ENCODE measurements at places on chromosomes 4 and X. TPM values are rescaled to one million over a fixed set of nuclear protein-coding genes. Genes with fewer than 3 reads are reported as not detected.

The SMIM31 gene
- not detected for total RNA-seq

The SLIT2 gene
- 7.7 TPM for total RNA-seq

The RAB28 gene
- 9.9 TPM for total RNA-seq

The ETDA gene
- total RNA-seq: not detected

The LDB2 gene
- total RNA-seq: 17.2 TPM

The RXFP1 gene
- total RNA-seq: 0.37 TPM

The UCHL1 gene
- total RNA-seq: 282 TPM

The MORC4 gene
- total RNA-seq: 14.2 TPM

The TMEM156 gene
- total RNA-seq: 0.49 TPM

The PIGA gene
- total RNA-seq: 5.8 TPM

The PCYT1B gene
- 0.37 TPM for total RNA-seq

The TSPAN7 gene
- total RNA-seq: 0.49 TPM

The TMEM175 gene
- 20.7 TPM for total RNA-seq

The OTUD5 gene
- total RNA-seq: 33.8 TPM

The RIPPLY1 gene
- not detected for total RNA-seq

The ADH1B gene
- total RNA-seq: 632 TPM

The NUDT10 gene
- total RNA-seq: 2.1 TPM

The KCNIP4 gene
- not detected for total RNA-seq

The CTAG1A gene
- total RNA-seq: not detected

The GPR34 gene
- total RNA-seq: not detected

The NAT8L gene
- total RNA-seq: 1.6 TPM

The SPATA4 gene
- not detected for total RNA-seq

Measured in cardiac ventricle fibroblast (primary cell).